ENCODE measurements at places on chromosomes 16 and 17.

DNA sequence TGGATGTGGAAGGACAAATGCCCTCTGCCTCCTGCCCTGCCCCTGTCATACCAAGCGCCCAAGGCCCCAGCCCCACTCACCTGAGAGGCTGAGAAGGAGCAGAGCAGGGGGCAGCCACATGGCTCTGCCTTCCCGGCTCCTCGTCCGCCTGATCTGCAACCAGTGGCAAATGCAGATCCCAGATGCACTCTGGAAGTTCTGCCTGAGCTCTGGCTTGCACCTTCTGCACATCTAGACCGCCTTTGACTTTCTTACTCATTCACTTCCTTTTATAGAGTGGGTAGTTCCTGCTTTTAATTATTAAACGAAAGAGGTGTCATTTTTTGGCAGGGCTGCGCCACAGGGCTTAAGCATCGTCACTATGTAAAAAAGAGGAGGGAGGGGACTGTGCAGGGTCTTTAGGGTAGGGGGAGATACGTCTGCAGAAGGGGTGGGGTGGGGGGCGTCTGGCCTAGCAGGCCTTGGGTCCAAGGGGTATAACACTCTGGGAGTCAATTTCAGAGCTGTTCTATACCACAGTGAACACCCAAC is at the start of gene CD300LB:
CD300LB (minus strand) TSS at position 245 of the 531 bp plus-strand sequence; CDS start at position 120, 125 bp downstream.
- peak; percentile 1 for DNase-seq

GRCh38 chr17:68199837-68200688 is 47.8 kb upstream of the AMZ2 start:
- no peak for DNase-seq

DNA sequence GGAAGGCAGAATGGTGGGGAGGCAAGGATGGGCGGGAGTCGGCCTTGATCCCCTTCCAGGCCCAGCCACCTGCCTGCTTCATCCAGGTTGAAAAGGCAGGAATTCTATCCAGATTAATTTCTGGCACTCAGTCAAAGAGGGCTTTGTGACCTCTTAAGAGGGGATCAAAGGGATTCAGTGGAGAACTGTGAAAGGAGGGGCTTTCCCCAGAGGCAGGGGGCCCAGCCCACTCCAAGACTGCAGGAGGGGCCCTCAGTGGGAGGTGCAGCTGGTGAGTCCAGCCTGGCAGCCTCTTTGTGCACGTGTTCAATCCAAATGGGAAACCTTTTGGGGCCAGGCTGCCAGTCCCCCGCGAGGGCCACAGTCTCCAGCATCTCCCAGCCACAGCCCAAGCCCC is 148.5 kb upstream of the PLCG2 start:
- peak; percentile 73 for DNase-seq

GRCh38 chr17:39694593-39694992 is 5.3 kb upstream of the ERBB2 start:
- no peak for DNase-seq

GRCh38 chr16:10833271-10833670 is 14.7 kb upstream of the TVP23A start:
- no peak for DNase-seq

DNA sequence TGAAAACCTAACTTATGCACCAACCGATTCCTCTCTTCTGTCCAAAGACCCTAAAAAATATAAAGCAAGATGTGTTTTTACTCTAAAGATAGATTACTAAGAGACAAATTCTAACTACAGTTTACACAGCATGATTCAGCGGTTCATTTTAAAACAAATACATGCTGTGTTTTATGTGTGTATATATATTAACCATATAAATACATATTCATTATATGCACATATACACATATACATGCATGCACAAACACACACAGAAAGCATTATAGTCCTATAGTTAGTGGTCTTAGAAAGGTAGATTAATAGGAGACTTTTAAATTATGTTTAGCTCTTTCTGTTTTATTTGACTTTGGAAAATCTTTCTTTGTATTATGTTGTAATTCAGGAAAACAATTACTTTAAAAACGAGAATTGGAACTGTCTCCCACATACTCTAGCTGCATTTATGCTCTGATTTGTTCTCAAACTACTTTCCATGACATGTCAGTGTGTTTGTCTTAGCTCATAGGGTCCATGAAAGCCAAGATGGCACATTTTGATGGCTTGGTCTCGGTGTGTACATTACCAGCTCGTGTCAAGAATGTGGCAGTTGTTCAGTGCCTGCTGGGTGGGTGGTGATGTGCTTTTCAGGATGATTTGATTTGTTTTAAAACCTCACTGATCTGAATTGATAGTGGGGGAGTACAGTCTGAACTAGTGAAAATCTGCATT is 548.8 kb upstream of the SALL1 start:
- no peak for DNase-seq

- no peak for DNase-seq
Measured at GRCh38 chr17:47735536-47736011, 2.5 kb downstream of the TBX21 start.

DNA sequence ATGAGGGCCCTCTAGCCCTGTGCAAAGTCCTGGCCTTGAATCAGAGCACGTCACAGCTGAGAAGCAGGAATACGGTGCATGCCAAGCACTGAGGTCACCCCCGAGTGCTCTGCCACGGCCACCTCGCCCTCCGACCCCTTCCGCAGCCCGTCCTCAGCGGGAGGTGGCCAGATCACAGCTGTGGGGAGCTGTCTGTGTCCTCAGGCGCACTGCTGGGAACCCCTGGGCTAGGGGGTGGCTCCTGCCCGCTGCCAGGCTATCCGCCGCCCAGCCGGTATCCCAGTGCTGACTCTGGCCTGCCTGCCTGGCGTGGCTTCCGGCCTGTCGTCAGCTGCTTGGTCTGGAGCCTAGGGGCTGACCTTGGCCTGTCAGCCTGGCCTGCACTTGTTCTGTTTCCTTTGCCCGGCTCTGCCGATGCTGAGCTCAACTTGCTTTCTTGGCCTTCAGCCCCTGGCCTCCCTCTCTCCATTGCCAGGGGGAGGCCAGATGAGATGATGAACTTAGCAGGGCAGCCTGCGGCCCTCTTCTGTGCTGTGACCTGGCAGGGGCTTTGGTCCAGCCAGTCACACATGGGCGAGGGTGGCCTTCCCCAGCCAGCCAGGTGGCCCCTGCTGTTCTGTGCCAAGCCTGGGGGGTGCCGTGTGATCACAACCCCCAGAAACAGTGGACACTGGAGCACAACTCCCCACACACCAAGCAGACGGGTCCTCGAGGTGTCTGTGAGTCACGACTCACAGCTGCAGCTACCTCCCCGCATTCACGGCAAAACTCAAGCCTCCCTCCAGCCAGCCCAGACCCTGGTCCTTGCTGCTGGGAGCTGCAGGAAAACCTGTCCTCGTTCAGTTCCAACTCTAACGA is 77.3 kb downstream of the ZDHHC7 start:
- DNase-seq, result no peak

DNA sequence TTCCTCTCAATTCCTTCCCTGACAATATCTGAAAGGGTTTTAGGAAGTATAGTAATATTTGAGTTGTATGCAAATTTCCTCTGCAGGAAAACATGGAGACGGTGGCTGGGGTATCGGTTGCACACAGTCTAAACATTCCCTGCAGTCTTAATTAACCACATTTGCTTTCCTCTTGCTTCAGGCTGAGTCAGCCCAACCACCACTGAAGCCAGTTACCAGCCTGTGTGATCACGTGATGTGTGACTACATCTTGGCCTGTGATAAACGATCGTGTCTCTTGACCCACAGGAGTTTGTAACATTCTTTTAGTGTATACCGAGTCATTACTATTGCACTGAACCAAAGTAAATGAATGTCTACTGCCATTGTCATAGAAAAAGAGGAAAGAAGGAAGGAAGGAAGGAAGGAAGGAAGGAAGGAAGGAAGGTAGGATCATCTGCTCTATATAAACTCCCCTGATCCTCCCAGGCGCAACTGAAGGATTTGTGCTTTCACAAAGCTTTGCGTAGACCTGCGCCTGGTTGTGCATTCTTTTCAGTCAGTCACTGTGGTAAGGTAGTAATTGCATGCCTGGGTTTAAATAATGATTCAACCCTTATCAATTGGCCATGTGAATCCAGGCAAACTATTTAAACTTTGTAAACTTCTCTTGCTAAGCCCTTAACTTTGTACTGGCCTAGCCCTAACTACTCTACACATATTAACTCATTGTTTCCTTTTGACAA is 280.6 kb upstream of the SALL1 start:
- no peak for DNase-seq

GRCh38 chr16:52544703-52545102 is 2.2 kb downstream of the TOX3 start:
- DNase-seq, result no peak

DNA sequence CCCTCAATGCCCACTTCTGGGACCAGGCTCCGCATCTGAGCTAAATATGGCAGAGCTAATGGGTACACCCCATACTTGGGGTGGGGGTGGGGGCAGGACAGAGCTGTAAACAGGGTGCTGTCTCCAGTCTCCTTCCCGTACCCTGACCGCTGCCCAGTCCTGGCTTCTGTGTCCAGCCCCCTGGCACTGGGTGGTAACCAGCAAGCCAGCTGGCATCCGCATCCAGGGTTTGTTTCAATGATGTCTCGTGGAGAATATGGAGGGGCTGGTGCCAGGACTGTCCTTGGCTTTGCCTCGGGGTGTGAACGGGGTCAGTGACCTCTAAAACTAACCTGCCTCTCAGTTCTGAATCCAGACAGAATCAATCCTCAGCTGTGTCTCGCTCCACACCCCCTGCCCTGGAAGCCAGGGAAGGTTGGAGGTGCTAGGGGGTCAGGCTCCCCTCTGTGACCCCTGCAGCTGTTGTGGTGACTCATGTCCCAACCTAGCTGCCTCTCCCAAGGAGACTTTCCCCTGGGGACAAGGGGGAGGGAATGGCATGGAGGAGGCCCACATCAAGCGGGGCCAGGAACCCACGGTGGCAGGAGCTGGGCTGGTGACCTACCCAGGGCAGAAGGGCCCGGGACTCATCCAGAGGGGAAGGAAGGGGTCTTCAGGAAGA is 1.5 kb upstream of the PNMT start:
- no peak for DNase-seq

- no peak for DNase-seq
Measured at GRCh38 chr16:1428511-1428910, 2.4 kb upstream of the PERCC1 start.

DNA sequence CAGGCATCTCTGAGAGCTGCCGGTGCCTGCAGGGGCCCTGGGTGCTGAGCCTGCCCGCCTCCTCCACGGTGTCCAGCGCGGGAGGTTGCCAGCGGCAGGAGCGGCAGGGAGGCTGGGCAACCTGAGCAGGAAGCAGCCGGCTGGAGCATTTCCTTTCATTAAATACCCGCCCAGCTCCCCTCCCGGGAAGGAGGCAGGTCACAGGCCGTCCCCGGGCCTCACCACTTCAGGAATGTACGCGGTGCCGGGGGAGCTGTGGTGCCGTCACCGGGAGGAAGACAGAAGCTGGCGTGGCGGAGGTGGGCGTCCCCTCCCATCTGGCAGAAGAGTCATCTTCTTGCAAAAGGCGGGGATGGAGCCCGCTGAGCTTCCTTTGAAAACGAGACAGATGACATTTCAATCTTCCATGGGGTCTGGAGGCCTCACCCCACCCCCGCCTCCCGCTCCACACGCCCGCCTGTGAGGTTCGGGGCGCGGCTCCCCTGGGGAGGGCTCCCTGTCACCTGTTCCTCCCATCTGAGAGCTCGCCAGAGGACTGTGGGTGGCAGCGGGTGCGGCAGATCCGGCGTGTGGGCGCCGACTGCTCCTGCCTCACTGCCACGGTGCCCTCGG is 16.0 kb downstream of the SOX8 start:
- no peak for DNase-seq

- no peak for DNase-seq
Measured at GRCh38 chr17:1076982-1077302, 80.0 kb downstream of the TIMM22 start.

DNA sequence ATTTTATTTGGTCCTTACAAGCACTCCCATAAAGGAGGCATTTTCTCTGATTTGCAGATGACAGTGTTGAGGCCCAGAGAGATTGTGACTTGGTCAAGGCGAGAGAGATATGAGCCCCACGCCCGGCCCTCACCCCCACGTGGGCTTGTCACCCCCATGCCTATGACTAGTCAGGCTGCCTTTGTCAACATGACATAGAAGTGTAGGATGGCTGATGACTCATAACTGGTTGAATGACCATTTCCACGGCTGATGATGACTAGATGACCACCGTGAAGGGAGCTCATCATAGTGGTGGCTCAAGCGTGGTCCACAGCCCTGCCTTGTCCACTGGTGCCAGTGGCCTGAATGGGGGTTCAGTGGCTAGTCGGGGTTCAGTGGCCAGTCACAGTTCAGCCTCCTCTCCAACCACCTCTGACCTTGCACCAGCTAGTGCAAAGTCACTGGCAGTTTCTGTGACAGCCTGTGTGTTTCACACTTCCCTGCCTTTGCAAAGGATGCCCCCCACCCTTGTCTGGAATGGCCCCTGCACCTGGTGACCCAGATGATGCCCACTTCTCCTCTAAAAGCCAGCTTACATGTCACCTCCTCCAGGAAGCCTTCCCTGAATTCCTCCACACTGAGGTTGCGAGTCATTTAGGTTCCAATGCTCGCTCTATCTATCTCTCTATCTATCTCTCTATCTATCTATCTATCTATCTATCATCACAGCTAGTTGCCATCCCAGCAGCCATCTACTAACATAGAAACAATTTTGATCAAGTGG is 3.8 kb upstream of the WSCD1 start:
- DNase-seq, result no peak

GRCh38 chr17:81154961-81155360 is 10.3 kb upstream of the PVALEF start:
- no peak for DNase-seq

DNA sequence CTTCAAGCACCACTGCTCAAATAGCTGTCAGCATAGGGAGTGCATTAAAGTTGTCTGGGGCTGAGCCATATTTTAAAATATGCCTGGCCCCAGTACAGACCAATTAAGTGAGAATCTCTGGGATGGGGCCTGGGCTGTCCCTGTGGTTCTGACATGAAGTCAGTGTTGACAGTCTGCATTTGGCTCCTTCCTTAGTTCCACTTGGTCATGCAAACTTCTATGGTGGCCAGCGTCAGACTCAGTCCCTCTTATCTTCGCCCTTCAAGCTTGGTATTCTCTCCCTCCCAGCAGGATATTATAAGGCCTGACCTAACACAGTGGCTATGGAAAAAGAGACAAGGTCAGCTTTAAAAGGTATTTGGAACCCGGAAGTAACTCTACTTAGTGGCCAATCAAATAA is 177.2 kb downstream of the PMP22 start:
- no peak for DNase-seq

DNA sequence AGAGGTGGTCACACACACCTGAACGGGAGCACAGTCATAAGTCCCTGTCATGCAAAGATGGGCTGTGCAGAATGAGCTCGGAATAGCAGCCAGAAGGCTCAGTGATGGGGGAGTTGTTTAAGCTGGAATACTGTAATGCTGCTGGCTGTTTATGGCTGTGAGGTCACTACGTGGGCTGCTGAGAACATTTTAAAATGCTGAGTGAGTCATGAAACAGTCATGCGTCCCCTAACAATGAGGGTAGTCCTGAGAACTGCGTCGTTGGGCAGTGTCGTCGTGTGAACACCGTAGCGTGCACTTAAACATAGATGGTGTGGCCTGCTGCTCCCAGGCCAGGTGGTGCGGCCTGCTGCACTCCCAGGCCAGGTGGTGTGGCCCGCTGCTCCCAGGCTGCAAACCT is 39.7 kb downstream of the TBCD start:
- no peak for DNase-seq

DNA sequence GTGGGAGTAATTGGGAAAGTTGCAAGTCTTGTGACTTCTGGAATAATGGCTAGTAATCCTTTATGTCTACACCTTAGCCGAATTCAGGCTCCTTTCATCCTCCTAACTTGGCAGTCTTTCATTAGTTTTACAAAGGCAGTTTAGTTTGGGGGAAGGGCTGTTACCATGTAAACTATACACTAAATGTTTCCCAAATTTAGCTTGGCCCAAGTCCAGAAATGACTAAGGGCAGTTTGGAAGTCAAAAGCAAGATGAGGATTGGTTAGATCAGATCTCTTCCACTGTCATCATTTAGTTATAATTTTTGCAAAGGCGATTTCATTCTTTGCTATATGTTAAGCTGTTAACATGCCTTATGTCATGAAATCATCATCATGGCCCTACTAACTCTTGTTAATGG is 115.4 kb upstream of the CACNG3 start:
- no peak for DNase-seq
